ENCODE measurements at places on chromosomes 4 and X.

- no peak for DNase-seq
These were observed 130.4 kb downstream of the DHX15 start for GRCh38 chr4:24453951-24454350.

DNA sequence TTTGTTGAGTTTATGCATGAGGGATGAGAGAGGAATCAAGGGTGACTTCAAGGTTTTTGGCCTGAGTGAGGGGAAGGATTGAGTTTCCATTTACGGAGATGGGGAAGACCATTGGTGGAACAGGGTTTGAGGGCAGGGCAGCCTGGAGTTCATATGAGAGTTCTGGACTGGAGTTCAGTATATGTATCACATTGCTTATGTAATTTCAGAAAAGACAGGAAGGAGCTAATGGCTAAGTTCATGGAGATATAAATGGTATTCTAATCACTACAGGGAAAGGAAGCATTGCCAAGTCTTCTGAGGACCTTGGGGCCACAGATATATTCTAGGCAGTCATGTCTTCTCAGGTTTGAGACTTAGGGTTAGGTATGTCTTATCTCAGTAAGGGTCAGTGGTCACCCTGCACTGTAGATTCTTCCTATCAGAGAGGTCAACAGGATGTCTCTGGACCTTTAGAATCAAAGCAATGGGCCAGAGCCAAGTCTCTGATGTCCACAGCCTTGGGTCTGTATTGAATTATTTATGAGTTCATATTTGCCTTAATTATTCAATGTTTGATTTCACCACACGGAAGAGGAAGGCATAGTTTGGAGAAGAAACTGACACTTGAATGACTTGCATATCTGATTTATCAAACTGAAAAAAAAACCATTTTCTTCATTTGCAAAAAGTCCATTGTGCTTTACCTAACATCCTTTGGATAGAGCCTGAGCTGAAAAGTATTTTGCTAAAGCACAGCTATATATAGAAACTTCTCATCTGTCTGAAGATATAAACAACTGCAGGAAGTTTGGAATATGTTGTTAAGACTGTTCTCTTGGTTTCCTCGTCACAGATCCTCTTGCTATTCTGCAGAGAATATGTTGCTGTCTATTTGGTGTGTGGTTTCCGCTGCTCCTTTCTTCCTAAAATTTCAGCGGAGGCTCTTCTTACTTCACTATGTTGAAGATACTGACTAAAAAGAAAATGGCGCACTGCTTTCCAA lies 139.5 kb downstream of the PDGFRA start:
- DNase-seq: no peak

DNA sequence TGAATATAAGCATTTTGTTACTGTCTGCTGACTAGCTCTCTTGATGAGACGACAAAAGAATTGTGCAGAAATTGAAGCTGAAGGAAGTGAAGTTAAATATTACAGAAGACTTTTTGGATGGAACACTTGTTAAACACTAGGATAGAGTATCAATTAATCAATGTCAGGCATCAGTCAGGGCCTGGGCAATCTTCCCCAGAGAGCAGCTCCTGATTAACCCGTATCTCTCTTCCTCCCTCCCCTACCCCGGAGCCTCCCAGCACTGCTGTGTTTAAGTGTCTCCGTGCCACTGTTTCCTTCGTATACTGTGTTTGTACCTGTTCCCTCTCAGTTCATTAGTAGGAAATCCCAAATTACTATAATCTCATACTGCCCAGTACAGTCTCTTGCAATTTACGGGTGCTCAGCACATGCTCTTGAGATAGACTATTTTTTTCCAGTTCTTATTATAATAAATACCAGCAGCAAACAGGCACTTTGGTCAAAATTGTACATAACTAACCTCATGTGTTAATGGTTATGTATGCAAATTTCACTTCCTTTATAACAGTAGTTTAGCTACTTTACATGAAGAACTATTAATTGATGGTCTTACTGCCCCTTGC lies 765.7 kb upstream of the FTHL17 start:
- DNase-seq: no peak

DNA sequence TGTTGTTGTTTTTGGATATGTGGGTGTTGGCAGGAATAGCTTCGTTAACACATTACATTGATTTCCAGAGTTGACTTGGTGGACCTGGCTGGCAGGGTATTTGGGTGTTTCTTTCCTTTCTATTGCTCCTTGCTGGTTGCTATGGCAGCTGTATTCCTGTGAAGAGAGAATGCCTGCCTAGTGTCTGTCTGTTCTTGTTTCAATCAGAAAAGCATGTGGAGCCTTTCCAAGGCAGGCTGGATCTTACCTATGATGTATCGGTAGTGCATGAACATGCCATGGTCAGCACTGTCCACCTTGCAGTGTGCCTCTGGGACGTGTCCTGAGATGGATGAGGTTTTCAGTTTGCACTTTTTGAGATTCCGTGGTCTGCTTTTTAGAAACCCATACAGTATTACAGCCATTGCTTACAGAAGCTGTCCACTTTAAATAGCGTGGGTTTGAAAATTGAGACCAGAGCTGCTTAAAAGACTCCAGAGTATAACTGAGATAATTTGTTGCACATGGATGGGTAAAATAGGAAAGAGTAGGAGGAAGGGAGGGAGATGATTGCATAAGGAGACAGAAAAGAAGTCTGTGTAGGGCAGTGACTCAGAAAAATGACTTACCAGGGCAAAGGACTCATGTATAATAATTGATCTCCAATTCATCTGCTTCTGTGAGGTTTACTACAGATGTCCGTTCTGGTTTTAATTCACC lies 20.0 kb upstream of the AADAT start:
- DNase-seq: no peak

GRCh38 chrX:1587161-1587560 lies 4.2 kb upstream of the AKAP17A start:
- no peak for DNase-seq

GRCh38 chrX:82703551-82703950 lies 804.5 kb upstream of the POU3F4 start:
- no peak for DNase-seq

- no peak for DNase-seq
These were observed 404.8 kb downstream of the KLHL13 start for GRCh38 chrX:117711782-117712181.
